A549 treated with Hydrocortisone at 1 μM for 4 hours (cell line): ENCODE measurements at places on chromosomes 11 and 22. TPM values are rescaled to one million over a fixed set of nuclear protein-coding genes. Genes with fewer than 3 reads are reported as not detected.

Gene GDPD4
- not detected in 5 replicates for total RNA-seq

Gene LARGE1
- total RNA-seq = 3.5 to 5.0 TPM (median 4.3 TPM) in 5 replicates

Gene SLC22A8
- total RNA-seq = not detected in 5 replicates

Gene VWCE
- 0.51 to 0.97 TPM (median 0.69 TPM) in 5 replicates for total RNA-seq

Gene ZNRF3
- total RNA-seq = 5.4 to 8.6 TPM (median 7.6 TPM) in 5 replicates

Gene TMEM134
- total RNA-seq = 42.9 to 66.4 TPM (median 56.2 TPM) in 5 replicates

Gene ASCC2
- total RNA-seq = 26.2 to 31.1 TPM (median 28.4 TPM) in 5 replicates

Gene TREH
- 0.02 TPM in 1 of 5 replicates, not detected in the others for total RNA-seq

Gene SMIM35
- not detected in 5 replicates for total RNA-seq

Gene BRD1
- 13.0 to 16.3 TPM (median 15.1 TPM) in 5 replicates for total RNA-seq

Gene ZDHHC5
- 66.8 to 83.2 TPM (median 69.5 TPM) in 5 replicates for total RNA-seq
